ENCODE measurements at places on chromosomes 3 and 15.

- no peak for DNase-seq
These were observed 156.6 kb upstream of the ALCAM start for GRCh38 chr3:105210141-105210540.

DNA sequence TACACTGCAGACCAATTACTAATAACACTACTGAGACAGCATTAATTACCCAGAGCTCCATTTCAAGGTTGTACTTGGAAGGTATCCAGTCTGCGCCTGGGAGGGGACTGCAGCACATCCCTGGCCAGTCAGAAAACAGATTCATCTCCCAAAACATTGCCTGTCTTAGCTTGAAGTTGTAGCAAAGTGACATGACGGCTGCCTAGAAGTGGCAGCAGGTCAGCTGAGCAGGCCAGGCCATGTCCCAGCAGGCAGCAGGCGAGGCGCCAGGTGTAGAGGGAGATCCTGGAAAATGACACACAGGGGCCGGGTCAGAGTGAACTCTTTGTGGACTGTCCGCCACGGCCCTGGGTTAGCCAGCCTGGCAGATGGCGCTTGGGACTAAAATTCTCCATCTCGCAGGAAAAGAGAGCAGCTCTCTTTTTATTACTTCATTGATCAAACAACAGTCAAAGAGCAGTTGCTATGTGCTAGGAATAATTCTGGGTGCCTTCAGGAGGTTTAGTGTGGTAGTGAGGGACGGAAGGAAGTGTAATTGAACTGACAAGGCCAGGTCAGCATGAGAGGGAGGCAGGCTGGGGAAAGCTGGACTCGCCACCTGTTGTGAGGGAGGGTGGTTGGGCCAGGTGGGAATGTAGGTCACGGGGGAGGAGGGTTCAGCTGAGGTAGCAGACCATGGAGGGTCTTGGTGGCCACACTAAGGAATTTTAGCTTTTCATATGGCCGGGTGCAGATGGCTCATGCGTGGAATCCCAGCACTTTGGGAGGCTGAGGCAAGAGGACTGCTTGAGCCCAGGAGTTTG lies 1.3 kb upstream of the MAP6D1 start:
- DNase-seq, result no peak

GRCh38 chr3:189718215-189718614 lies 87.0 kb downstream of the TP63 start:
- DNase-seq, result no peak

GRCh38 chr3:1326546-1326945 lies 233.7 kb downstream of the CNTN6 start:
- no peak for DNase-seq

GRCh38 chr15:72199721-72200212 lies 2.2 kb upstream of the GRAMD2A start:
- DNase-seq, result peak; percentile 46

GRCh38 chr3:151133917-151134450 lies 48.5 kb downstream of the MED12L start:
- no peak for DNase-seq

Measured in GM18507 (cell line).